ENCODE measurements at places on chromosomes 11 and 22.
A peak's percentile ranks its signal among the peaks of the same experiment; 100 is the strongest.

- no peak for DNase-seq
These were observed 921 bp upstream of the BCL2L13 start for GRCh38 chr22:17637490-17638181.

- no peak for DNase-seq
These were observed 6.5 kb downstream of the TSSK2 start for GRCh38 chr22:19137384-19138216.

GRCh38 chr22:28874061-28874460 is 9.3 kb upstream of the ZNRF3 start:
- no peak for DNase-seq

GRCh38 chr11:88535916-88536547 is 198.5 kb upstream of the CTSC start:
- DNase-seq = peak; percentile 88

GRCh38 chr11:43542750-43543712 is 137.5 kb upstream of the HSD17B12 start:
- DNase-seq = no peak

DNA sequence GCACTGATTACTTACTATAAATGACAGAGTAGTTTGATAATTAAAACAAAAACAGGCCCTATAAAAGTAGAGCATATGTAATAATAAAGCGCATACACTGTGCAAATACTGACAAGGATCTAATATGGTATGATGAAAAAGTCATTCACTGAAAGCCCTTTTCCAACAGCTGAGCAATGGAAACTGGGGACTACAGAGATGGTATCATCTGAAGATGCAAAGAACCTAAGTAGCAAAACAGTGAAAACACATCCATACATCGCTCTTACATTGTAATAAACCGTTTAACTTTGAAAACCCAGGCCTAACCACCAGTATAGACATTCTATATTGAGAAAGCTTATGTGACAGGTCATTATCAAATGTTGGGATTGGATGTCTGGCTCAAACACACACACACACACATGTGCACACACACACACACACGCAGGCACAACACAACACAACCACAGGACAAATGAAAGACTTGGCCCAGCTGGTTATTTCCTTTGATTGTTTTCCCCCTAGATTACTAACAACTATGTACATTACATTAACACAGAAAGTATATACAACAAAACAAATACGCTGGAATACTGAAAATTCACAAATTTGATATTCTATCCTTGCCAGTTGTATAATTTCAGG is 119.5 kb downstream of the APOL5 start:
- DNase-seq = no peak

- no peak for DNase-seq
These were observed 34.0 kb downstream of the WNT7B start for GRCh38 chr22:45942787-45943493.

GRCh38 chr22:24107661-24108060 is 73.6 kb upstream of the SUSD2 start:
- DNase-seq = peak; percentile 84

GRCh38 chr22:44100411-44100810 is 76.3 kb downstream of the PARVB start:
- DNase-seq = no peak

DNA sequence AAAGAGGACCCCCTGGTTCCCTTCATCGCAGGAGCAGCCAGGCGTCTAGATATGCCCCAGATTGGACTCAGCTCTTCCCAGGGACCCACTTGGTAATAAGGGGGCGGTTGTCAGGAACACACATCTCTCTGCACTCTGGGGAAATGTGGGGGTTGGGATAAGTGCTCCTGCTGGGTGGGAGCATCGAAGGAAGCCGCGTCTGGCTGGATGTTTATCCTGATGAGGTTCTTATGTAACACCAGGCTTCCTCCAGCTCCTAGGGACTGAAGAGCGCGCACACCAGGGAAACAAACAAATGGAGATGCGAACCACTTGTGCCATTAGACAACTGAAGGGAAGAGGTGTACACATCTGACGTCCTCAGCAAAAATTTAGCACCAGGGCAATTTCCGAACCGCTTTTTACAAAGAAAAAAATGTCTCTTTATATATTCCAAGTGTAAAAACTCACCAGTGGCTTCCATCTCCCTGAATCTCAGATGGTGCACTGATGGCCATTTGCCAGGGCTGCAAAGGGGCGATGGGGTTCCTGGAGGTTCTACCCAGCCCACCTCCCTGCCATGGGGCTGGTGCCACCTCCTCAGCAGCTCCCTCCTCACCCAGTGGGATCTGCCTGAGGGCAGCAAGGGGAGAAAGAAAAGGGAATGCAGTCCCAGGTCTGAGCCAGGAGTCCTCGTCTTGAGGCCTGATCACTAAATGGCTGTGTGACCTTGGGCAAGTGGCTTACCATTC is 89.4 kb downstream of the PKNOX2 start:
- DNase-seq = no peak

GRCh38 chr11:100247704-100248103 is 439.4 kb upstream of the ARHGAP42 start:
- no peak for DNase-seq

- DNase-seq = no peak
These were observed 16.1 kb downstream of the DGCR2 start for GRCh38 chr22:19105867-19106802.

GRCh38 chr11:101741479-101742175 is 157.8 kb upstream of the TRPC6 start:
- no peak for DNase-seq

DNA sequence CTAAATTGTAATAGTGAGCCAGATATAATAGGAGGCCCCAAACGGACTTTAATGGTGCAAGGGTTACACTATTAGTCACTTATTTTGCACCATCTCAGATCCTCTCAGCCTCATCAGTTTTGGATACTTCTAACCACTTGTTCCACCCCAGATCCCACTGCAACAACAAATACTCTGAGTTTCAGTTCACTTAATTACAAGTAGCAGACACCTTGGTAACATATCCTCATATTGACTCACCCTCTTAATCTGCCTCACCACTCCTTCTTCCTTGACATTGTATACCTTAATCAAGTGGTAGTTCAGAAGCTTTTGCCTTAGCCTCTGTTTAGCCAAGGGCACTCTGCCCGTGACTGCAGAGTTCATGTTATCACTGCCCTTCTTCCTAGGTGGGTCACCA is 256.1 kb upstream of the UBASH3B start:
- DNase-seq = no peak

DNA sequence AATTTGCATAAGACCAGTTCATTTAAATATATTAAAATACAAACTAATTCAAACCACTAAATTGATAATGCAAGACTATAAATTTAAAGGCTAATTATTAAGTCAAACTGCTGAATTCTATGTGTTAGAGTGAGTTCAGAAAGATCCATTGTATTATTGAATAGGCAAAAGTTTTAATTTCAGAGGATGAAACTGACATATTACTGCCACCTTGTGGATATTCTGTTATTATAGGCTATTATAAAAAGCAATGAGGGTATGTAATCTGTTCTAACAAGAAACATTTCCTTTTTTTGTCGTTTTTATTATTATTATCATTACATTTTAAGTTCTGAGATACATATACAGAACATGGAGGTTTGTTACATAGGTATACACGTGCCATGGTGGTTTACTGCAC is 20.9 kb upstream of the NAALAD2 start:
- DNase-seq = no peak

- no peak for DNase-seq
These were observed 664 bp downstream of the DDB2 start for GRCh38 chr11:47215366-47215910.

- no peak for DNase-seq
These were observed 32.9 kb downstream of the RAB6A start for GRCh38 chr11:73728000-73728399.

DNA sequence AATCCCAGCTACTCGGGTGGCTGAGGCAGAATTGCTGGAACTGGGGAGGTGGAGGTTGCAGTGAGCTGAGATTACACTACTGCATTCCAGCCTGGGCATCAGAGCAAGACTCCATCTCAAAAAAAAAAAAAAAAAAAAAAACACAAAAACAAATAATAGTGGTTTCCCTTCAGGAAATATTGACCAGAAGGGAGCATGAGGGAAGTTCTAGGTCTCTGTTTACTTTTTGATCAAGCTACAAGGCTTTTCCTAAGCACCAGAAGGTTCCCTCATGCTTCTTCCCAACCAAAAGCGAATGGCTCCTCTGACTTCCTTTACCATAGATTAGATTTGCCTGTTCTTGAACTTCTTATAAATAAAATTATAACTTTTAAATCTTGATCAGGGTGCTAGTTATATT is 18.3 kb downstream of the MYO18B start:
- DNase-seq = no peak

- DNase-seq = peak; percentile 38
These were observed 117.3 kb downstream of the RASSF10 start for GRCh38 chr11:13126430-13126829.

DNA sequence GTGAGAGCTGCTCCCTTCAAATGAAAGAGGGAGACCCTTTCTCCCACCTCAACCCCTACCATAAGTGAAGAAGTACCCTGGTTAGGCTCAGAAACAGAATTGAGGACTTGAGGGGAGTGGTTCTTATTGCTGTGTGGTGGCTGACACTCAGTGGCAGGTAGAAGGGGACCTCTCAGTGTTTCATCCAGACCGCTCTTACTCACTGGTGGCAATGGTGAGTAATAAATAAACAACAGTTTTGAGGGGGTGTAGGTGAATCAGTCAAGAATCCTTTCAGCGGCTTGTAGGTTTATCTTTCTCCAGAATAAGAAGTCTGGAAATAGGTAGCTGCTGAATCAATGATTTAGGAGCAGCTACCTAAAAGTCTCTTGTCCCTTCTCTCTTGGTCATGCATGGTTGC is 403.4 kb upstream of the B3GAT1 start:
- DNase-seq = no peak

- DNase-seq = peak; percentile 34
These were observed 1.1 kb upstream of the GCAT start for GRCh38 chr22:37806409-37807333.

DNA sequence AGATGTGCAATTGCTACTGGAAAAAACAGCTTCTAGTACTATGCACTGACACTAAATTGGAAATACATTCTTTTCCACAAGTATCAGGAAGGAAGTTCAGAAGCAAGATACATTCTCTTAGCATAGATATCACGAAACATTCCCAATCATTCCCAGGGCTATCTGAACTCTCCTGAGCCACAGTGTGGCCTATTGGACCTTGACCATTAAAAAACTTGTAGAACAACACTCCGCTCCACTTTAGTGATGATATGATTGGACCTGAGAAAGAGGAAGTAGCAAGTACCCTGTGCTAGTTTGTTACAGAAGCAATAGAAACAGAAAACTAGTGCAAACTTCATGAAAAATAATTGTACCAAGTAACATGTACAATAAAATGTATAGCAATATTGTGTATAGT is 11.4 kb upstream of the OR5AK2 start:
- no peak for DNase-seq

DNA sequence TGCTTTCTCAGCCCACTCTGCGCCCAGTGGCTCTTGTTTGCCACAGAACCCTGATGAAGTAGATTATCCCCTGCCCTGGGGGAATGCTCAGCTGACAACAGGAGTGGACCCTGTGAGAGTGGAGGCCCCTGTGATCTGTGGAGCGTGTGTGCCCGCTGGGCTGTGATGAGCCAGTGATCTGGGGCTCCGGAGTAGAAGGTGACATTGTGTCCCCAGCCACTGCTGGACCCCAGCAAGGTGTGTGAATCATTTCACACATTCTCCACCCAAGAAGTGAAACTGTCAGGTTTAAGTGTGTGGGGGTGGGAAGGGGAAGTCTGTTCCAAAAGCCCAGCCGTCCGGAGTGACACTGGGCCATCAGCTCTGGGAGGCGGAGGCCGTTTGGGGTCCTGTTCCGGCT is 33.1 kb upstream of the GRAMD4 start:
- DNase-seq = no peak

- no peak for DNase-seq
These were observed 75.0 kb downstream of the CTTN start for GRCh38 chr11:70473186-70473872.

DNA sequence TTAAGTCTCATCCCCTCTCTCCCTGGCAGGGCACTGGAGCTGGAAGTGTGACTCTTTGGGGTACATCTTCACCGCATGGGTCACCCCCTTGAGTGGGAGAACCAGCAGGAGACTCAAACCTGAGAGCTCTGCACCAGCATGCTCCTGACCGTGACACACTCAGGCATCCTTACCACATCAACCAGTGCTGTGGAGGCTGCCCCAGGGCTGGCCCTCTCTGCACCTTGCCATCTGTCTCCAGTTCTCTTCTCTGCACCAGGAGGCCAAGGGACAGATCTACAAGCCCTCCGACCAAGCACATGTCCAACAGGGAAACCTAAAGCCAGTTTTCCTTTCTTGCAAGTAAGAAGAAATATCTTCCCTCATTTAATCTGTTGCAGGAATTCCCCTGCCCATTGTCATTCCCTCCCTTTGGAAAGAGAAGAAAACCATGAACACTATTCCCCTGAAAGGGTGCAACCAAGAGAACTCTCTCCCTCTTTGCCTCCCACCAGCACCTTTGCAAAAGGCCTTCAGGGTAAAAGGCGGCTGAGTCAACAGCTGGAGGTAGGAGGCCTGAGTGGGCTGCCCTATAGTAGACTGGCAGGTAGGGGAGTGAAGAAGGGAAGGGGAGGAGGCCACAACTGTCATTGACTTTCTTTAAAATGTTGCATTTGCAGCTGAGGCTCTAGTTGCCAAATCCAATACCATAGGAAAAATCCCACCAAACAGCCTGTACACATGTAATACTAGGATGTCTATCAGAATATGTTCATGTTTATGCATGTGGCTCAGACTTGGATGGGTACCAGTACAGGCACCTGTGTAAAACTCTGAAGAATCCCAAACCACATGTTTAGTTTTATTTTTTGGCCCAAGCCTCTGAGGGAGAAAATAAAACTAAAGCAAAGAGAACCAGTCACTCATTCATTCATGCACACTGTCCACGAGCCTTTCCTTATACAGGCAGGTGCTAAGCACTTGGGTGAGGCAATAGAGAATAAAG is 117.0 kb downstream of the WT1 start:
- DNase-seq = no peak

DNA sequence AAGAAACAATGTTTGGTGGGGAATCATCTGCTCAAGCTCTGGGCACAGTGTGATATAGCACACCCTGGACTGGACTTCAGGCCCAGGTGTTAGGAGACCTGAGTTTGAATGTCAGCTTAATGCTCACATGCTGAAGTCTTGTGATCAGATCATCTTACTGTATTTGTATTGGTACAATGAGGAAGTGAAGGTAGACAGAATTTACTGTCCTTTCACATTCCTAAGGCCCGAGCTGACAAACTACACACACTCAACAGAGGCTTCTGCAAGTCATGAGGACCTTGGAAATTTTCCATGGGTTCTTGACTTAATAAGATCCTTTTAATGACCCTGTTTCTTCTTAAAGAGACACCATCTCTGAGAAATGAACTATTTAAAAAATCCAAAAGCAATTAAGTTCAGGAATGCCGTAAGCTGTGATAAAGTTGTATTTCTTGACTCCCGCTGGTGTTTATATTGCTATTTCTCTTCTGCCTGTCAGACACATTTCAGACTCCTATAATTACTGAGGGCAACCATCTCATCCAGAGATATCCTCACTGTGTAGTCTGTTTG is 802.0 kb downstream of the DLG2 start:
- DNase-seq = peak; percentile 13

- no peak for DNase-seq
These were observed 164.3 kb downstream of the PGR start for GRCh38 chr11:100965346-100965745.

Measured in fibroblast of skin of abdomen (primary cell).